ENCODE measurements at places on chromosomes 11 and 22. TPM values are rescaled to one million over a fixed set of nuclear protein-coding genes. Genes with fewer than 3 reads are reported as not detected.

CNGA4 gene
- 0.36 TPM for total RNA-seq

OTOG gene
- 0.91 TPM for total RNA-seq

OR5B21 gene
- not detected for total RNA-seq

PARVA gene
- 9.5 TPM for total RNA-seq

APOBEC3G gene
- total RNA-seq = 2.2 TPM

RFPL1 gene
- total RNA-seq = not detected

CCDC73 gene
- 0.36 TPM for total RNA-seq

PHLDA2 gene
- total RNA-seq = not detected

CYP2D6 gene
- 2.5 TPM for total RNA-seq

GAL gene
- total RNA-seq = not detected

TRIM49D1 gene
- total RNA-seq = not detected

GRCh38 chr11:105334025-105334714 is 194.6 kb upstream of the CARD18 start:
- no peak for DNase-seq

GRCh38 chr22:37366601-37367000 is 60.7 kb downstream of the ELFN2 start:
- no peak for DNase-seq

DNA sequence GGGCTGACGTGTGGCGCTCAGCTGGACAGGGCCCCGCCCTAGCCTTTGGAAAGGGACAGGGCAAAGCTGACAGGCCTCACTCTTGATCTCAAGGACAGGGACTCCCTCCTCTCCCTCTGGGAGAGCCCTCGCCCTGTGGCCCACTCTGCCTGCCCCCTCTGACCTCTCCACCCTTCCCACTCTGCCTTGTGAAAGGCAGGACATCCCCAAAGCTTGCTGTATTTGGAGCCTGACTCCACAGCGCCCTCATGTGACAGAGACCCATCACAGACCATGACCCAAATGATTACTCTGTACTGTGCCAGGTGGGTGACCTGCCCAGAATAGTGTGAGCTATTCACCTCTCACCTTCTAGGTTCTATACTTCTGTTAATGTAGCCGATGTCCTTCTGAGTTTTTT is 18.8 kb downstream of the P2RY2 start:
- DNase-seq = no peak

- DNase-seq = no peak
Measured at GRCh38 chr11:132785878-132786277, 746.4 kb downstream of the OPCML start.

DNA sequence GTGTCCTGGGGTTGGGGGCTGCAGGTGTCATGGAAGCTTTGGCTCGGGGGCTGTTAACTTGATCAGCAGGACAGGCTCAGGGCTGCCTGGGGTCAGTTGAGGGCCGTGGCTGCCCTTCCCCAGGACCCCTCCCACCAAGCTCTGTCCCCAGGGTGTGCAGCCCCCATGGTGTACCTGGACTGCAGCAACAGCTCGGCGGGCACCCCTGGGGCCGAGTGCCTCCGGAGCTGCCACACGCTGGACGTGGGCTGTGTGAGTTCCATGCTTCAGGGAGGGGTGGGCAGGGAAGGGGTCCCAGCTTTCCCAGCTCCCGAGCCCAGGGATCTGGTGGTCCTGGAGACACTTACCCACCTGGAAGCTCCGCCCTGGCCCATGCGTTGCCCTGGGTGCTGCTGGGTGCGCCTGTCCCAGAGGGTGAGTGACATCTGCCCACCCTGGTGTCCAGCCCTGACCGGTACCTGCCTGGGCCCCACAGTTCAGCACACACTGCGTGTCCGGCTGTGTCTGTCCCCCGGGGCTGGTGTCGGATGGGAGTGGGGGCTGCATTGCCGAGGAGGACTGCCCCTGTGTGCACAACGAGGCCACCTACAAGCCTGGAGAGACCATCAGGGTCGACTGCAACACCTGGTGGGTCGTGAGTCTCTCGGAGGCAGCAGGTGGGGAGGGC is 11.3 kb downstream of the MUC5B start:
- no peak for DNase-seq

DNA sequence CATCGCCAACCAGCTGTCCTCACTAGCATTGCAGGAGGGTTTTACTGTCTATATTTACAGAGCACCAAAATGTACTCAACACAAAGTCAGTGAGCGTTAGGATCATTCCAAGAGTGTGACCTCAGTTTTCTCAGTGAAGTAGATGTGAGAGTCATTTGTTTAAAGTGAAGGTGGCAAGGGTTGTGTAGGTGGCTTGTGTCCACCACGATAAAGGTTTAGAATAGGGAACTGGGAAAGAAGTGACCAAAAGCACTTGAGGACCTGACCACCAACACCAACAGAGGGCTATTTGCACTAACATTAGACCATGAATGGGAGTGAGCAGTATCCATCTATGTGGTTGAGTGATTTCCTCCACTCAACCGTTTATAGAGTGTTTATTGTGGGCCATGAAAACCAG is 152.5 kb upstream of the POU2AF2 start:
- DNase-seq = no peak

DNA sequence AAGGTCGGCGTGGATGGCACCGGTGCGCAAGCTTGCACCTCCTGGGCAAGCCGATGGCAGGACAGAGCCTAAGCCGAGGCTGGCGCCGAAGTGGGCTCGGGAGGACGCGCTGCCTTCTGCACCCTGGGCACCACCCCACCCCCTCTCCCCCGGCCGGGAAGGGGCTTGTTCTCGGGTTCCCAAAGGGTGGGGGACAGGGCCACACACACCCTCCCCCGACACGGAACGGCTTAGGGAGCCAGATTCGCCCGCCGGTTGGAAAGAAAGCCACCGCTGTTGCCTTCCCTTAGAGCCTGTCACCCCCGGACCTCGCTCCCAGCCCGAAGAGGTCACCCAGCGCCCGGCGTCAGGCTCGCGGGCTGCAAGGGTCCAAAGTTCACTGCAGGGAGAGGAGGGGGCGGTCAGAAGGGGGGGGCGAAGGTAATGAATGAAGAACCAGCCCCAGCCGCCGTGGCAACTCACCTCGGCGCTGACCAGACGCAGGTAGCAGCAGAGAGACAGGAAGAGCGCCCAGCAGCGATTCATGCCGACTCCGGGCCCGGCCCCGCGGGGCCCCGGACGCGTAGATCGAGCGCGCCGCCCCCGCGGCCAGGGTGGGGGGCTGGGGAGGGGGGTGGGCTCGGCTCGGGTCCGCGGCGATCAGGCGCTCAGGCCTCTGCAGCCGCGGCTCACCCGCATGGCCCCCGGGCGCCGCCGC is 1.2 kb downstream of the PDGFB start:
- peak; percentile 47 for DNase-seq

- DNase-seq = peak; percentile 63
Measured at GRCh38 chr22:40665312-40665711, 14.0 kb upstream of the MCHR1 start.

DNA sequence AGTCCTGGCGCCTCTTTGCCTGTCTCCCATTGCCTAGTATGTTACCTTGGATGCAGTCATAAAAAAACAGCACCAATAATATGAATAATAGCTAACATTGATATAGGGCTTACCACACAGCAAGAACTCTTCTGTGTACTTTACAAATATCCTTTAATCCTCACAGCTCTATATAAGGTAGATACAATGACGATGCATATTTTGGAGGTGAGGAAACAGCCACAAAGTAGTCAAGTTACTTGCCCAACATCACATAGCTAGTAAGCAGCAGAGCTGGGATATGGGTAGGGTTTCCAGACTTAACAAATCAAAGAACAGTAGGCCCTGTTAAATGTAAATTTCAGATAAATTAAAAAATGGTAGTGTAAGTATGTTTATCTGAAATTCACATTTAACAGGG is 128.8 kb downstream of the ST3GAL4 start:
- DNase-seq = no peak

GRCh38 chr11:2129308-2129698 is 9.9 kb downstream of the IGF2 start:
- no peak for DNase-seq

DNA sequence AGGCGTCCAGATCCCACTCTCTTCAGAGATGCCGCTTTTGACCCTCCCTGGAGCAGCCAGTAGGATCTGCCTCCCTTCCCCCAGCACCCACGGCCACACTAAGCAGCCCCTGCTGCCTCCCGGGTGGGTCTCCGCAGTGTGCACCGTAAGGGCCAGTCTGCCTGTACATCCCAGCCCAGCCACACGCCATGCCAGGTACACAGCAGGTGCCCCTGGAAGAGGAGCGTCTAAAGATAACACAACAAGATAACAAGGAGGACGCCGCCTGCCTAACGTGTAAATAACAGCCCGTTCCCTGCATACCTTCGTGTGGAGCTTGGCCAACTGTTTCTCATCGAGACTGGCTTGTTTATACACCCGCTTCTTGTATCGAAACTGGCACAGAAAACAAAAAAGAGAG is 139.4 kb downstream of the SHANK2 start:
- no peak for DNase-seq

GRCh38 chr11:12529793-12530192 is 144.4 kb upstream of the TEAD1 start:
- DNase-seq = no peak

- DNase-seq = peak; percentile 90
Measured at GRCh38 chr22:31575190-31575589, 78.9 kb downstream of the SFI1 start.

DNA sequence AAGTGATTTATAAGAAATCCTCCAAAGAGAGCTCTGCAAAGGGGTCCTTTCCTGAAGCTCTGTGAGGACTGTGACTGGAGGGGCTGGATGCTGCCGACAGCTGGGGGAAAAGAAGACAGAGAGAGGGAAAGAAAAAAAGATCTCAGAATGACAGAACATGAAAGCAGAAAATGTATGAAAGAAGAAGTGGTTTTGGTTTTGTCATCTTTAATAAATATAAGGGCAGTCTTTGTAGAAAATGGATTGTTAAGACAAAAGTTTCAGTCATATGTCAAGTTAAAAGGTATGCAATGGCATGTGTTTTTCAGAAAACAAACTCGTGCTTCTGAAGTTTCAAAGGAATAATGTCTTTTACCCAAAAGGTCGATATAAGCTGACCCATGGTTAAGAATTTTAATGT is 105.5 kb downstream of the CCDC83 start:
- no peak for DNase-seq

- peak; percentile 20 for DNase-seq
Measured at GRCh38 chr11:12556788-12557384, 117.3 kb upstream of the TEAD1 start.

GRCh38 chr11:132202621-132203020 is 832.2 kb downstream of the NTM start:
- no peak for DNase-seq

Data from cerebellum (tissue), 4 donors.